ENCODE measurements at places on chromosomes 5 and 9.

GRCh38 chr5:14250084-14250695 is 107.0 kb downstream of the TRIO start:
- peak; percentile 65 for DNase-seq

- peak; percentile 32 for DNase-seq
Measured at GRCh38 chr5:129271308-129271707, 176.8 kb downstream of the ISOC1 start.

DNA sequence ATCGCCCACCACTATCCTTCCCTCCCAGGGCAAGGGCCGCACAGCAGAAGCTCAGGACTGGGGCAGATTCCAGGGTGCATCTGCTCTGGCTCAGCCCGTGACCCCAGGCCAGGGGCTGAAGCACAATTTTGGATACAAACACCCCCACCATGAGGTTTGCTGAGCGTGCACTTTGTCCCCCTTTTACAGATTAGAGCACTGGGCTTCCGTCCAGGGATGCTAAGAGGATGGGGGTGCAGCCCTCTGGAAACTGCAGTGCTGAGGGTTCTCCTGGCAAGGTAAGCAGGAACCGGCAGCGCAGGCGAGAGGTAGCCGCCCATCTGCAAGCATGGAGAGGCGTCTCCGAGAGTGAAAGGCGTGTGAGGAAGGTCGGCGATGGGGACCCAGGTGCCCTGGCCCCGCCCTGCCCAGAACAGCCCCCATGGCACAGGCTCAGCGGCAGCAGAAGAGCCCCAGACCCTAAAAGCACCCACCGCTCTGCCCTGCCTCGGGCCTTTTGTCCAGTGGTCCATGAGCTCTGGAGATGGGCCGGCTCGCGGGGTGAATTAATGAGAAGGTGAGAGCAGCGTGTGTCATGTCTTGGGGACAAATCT is 54.5 kb upstream of the OLFM1 start:
- no peak for DNase-seq

DNA sequence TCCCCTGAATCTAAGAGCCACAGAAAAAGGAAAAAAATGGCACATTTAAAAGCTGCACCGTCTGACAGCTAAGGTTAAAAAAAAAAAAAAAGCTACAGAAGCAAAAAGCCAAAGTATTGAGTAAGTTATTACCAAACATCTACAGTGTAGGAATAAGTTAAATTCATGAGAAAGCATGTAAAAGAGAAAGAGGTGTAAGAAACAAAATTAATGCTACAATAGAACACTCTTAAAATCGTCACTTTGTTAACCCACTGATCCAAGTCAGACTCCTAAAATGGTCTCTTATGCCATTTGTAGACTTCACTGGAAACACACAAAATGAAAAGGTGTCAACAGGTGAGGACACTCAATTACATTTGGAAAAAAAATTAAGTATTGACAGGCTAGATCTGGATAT is 120.2 kb downstream of the SSBP2 start:
- DNase-seq: peak; percentile 16

GRCh38 chr9:83620841-83621636 is 1.9 kb upstream of the IDNK start:
- peak; percentile 62 for DNase-seq

- DNase-seq: no peak
Measured at GRCh38 chr5:116249648-116250047, 164.8 kb downstream of the COMMD10 start.

DNA sequence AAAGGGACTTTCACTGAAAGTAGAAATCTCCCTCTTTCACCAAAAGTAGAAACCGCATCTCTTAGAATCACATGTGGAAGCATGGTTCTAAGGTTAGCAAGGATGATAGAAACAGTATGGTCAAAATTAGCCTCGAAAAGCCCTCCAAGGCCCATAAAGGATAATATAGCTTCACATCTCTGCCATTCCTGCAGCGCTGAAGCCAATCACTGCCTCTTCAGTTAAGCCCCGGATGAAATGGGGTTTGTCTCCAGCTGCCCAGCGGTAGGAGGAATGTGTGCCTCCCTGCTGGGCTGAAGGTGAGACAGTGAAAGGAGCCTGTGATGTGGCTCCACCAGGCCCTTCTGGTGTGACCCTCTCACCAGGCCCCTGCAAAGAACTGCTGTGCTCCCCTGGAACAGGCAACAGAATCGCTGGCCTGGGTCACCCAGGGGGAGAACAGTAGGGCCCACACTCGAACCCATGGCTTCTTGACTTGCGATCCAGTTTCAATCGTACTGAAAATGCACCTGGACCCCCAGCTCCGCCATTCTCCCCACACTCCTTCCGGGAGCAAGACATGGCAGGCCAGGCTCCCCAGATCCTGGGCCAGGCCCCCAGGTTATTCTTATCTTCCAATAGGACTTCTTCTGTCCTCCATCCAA is 47.2 kb downstream of the CAMK2A start:
- no peak for DNase-seq

DNA sequence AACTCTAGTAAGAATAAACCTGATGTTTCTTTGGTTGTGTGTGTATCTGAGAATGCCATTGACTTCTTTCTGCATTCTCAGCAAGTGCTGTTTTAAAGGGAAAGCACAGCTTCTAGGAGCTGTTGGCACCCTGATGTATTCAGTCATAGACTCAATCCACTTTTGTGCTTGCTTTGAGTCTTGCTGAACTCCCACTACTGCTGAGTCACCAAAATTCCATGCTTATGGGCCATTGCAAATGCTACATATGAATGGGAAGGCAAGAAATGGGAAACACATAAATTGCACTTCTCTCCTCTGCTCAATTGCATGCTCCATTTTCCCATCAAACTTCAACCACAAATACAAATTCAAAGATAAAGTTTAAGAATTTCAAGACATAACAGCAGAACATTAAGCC is 9.8 kb upstream of the FTMT start:
- no peak for DNase-seq

- no peak for DNase-seq
Measured at GRCh38 chr5:173567548-173567947, 48.9 kb downstream of the BOD1 start.

DNA sequence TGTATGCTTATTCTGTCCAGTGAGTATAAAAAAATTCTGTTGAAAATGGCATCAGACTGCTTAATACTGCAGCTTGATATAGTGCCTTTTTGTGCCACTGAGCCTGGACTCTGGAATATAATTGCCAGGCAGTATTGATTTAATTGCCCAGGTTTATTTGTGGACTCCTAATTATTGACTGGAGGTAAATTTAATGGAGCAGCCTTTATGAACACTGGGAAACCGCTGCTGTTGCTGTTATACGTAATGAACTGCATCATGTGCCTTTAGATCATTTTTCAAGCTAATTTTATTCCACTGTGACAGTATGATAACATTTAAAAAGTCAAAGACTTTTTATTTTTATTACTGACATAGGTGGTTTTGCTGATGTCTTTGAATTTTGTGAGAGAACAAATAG is 90.2 kb upstream of the SH3GL2 start:
- no peak for DNase-seq

GRCh38 chr5:173313351-173313801 is 14.8 kb downstream of the STC2 start:
- no peak for DNase-seq

DNA sequence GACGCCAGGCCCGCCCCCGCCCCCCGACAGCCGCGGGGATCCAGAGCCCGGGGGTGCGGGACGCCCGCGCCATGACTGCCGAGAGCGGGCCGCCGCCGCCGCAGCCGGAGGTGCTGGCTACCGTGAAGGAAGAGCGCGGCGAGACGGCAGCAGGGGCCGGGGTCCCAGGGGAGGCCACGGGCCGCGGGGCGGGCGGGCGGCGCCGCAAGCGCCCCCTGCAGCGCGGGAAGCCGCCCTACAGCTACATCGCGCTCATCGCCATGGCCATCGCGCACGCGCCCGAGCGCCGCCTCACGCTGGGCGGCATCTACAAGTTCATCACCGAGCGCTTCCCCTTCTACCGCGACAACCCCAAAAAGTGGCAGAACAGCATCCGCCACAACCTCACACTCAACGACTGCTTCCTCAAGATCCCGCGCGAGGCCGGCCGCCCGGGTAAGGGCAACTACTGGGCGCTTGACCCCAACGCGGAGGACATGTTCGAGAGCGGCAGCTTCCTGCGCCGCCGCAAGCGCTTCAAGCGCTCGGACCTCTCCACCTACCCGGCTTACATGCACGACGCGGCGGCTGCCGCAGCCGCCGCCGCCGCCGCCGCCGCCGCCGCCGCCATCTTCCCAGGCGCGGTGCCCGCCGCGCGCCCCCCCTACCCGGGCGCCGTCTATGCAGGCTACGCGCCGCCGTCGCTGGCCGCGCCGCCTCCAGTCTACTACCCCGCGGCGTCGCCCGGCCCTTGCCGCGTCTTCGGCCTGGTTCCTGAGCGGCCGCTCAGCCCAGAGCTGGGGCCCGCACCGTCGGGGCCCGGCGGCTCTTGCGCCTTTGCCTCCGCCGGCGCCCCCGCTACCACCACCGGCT is 1.0 kb downstream of the FOXE1 start:
- no peak for DNase-seq

GRCh38 chr9:37468620-37469019 is 3.4 kb upstream of the ZBTB5 start:
- DNase-seq: no peak

DNA sequence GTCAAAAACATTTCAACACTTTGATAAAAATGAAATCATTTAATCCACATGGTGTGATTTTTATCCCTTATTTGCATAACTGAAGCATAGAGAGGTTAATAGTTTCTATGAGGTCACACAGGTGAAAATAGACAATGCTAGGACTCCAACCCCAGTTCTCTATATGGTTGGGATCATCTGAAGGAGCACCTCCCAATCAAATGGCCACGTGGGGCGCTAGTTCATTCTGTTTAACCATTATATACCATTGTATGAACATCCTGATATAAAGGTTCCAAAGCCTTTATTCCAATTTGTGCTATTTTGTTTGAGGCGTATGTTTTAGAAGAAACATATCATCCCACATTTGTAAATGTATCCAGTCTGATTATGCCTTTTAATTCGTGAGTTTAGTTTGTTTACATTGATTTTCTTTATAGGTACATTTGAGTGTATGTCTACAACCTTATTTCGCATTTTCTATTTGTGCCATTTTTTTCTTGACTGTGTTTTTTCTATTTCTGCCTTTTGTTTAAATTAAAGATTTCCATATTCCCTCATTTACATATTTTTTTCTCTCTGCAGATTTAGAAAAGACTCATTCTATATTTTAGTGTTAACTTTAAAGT is 1092.0 kb downstream of the MAT2B start:
- DNase-seq: peak; percentile 62

GRCh38 chr5:39558541-39558940 is 133.8 kb upstream of the DAB2 start:
- no peak for DNase-seq

- DNase-seq: no peak
Measured at GRCh38 chr5:127922603-127923002, 161.0 kb upstream of the SLC12A2 start.

GRCh38 chr5:139711906-139712224 is 63.7 kb downstream of the CXXC5 start:
- peak; percentile 32 for DNase-seq

DNA sequence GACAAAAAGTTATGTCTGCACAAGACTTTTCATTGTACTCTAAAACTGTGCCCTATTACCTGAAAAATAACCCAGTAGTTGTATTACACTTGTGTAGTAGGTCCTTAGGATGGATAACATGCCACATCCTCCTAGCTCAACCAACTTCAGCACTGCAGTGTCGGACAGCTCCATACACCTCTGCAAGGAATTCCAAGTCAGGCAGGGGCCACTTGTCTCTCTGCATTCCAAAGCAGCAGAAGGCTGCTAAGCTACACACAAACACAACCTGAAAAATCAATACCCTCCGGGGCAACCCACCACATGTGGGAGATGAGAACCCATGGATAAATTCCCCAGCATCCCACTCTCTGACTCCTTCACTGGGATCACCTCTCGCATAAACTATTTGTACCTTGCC is 50.2 kb downstream of the MED10 start:
- DNase-seq: peak; percentile 41

DNA sequence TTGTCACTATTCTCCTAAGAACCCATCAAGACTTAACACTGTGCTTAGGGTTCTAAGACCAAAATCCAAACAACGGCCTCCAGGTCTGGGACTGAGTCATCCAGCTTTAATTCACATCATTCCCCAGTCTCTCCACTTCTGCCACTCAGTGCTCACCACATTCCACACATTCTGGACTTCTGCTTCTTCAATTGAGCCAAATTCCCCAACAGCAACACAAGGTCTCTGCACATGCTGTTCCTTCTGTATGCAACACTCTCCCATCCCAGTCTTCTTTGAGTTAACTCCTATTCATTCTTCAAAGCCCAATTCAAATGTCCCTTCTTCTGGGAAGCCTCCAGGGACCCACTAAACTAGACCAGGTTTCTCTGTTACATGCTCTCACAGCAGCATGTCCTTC is 97.8 kb downstream of the GPR21 start:
- no peak for DNase-seq

- DNase-seq: no peak
Measured at GRCh38 chr5:6804766-6805501, 91.7 kb downstream of the TENT4A start.

DNA sequence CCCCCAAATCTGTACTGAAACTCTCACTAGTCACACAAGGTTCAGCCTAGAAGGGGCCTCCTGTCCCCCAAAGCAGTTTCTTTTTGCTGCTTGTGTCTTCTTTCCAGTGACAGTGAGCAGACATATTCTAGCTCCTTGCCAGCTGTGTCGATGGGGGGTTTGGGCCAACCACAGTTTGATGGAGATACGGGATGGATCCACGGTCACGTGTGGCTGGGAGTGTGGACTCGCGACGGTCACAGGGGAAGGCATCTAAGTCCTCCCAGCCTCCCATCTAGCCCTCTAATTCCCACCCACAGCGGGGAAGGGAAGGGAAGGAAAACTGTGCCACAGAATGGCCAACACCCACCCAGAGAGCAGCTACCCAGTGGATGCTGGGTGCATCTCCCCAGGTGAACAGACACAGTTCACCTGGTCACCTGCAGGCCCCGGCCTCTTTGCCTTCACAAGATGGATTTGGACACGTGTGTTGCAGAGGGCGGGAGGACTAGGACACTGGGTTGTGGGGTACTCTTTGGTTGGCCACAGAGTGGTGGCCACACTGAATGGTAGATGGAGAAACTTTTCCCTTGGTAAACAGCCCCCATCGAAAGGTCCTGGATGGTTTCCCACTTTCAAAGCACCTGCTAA is 54.4 kb downstream of the CRB2 start:
- no peak for DNase-seq

- DNase-seq: no peak
Measured at GRCh38 chr5:145479271-145479670, 355.9 kb downstream of the PRELID2 start.

DNA sequence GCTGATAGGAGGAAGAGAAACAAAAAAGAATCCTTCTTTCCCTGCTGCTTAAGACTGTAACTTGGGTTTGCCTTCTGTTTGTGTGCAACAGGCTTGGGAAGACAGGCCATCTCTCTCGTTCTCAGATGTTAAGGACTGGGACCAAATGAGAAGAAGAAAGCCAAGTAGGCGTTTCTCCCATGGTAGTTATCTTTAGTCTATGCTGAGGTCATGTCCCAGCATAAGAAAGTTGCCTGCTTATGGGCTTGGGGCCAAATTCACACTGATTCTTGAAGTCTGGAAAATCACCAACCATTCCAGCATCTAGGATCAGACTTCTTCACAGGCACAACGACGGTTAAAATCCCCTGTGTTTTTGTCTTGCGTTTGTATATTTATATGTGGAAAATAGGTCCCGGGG is 44.2 kb upstream of the PALM2AKAP2 start:
- DNase-seq: no peak
